ENCODE measurements at places on chromosomes 12 and 14. TPM values are rescaled to one million over a fixed set of nuclear protein-coding genes. Genes with fewer than 3 reads are reported as not detected.

The P2RX7 gene
- polyA plus RNA-seq = 1.6 TPM

The MYF5 gene
- not detected for polyA plus RNA-seq

The SLC4A8 gene
- 2.8 TPM for polyA plus RNA-seq

The SPIC gene
- not detected for polyA plus RNA-seq

The CPNE8 gene
- polyA plus RNA-seq = 1.1 TPM
